ENCODE measurements at places on chromosomes 16 and 17.
A peak's percentile ranks its signal among the peaks of the same experiment; 100 is the strongest.

DNA sequence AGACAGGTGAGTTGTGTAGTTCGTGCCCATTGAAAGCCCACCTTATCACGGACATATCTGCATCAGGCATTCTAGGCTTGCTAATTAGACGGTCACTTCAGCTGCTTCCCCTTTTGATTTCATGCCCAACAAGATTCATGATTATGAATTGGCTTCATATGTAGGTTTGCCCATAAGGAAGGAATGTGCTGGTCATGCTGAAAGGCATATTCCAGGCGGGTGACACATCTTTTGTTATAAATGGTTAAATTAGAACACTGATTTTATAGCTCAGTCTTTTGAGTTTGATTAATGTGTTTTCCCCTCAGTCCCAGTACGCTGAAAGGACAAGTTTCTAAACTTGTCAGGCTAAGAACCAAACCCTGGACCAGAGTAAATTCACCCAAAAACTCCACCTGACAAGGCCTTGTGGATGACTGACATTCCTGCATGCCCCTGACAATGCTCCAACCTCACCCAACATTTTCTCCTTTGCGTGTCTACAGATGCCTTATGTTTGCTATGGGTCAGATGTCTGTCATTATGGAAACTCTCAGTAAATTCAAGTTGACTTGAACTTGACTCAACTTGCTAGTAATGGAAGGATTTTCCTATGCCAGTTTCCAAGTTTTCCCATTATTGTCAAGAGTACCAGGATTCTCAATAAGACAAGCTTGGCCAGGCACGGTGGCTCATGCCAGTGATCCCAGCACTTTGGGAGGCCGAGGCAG, 421.9 kb downstream of the PMP22 start:
- DNase-seq = no peak

DNA sequence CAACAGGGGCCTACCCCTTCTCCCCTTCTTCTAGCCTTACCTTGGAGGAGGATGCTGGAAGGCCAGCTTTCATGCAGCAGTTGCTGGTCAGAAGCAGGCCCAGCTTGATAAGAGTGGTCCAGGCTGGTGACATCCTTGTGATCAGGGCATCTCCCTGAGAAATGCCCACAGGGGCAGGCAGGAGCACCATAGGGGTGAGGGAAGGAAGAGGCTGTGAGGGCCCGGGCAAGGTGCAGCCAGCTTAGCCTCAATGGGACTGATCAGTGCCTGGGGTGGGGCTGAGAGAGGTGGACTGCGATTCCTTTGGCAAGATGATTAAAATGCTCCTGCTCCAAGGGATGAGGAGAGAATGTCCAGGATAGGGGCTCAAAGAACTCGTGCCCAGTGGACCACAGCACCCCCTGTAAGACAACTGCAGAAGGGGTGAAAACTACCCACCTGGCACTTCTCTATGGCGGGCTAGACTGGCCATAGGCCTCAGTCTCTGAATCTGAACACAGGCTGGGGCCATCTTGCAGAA, 9.5 kb upstream of the GALK1 start:
- DNase-seq = no peak

GRCh38 chr17:41812381-41813151, at the start of gene FKBP10:
TSS of gene FKBP10 (plus strand) at chr17:41813004. CDS start at chr17:41813035, 31 bp downstream.
- DNase-seq = peak; percentile 81

- DNase-seq = no peak
Measured at GRCh38 chr17:77363821-77364361, 223.1 kb downstream of the SEC14L1 start.

DNA sequence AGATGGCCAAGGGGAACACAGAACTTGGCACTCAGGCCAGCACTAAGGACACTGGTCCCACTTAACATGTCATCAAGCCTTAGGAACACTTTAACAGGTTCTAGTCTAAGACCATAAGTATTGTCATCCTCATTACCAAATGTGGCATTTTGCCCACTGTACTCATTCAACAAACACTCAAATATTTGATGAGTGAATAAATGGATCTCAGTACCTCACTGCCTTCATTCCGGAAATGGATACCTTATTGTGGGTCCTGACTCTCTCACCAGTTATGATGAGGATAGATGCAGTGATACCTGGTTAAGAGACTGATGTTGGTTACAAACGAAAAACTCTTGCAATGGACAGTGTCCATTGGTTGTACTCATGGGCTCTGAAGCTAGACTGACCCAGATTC, 455.2 kb upstream of the DYNLRB2 start:
- DNase-seq = no peak

DNA sequence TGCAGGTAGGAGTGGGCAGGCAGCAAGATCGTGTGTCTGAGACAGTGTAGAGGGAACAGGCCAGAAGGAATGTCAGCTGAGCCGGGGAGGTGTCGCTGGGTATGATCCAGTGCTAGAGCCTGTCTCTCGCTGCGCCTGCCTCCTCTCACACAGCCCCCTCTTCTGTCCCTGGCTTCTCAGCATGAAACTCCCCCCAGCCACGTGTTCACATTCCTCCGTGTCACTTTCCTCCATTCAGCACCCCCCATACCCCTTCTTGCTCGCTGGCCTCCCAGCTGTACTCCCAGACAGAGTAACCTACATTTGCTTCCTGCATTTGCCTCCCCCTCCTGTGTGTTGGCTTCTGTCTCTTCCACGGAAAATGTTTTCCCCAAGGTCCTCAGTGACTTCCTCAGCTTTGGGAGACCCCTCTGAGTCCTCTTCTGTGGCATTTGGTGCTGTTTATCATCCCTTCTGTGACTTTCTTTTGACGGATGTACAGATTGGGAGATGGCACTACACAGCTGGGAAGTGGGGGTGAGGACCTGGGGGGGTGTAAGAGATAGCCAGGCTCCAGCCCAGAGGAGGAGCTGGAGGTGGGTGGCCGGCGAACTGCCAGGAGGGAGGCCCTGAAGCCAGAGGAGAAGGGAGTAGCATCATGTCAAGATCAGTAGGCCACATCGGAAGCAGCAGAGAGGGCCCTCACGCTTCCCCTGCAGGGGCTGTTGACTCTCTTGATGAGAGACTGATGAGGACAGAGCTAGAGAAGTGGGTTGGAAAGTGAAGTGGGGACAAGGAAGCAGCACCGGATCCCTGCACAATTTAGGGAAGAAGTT, 19.2 kb downstream of the SGF29 start:
- DNase-seq = no peak

- no peak for DNase-seq
Measured at GRCh38 chr16:68659412-68660358, 14.6 kb downstream of the CDH3 start.

DNA sequence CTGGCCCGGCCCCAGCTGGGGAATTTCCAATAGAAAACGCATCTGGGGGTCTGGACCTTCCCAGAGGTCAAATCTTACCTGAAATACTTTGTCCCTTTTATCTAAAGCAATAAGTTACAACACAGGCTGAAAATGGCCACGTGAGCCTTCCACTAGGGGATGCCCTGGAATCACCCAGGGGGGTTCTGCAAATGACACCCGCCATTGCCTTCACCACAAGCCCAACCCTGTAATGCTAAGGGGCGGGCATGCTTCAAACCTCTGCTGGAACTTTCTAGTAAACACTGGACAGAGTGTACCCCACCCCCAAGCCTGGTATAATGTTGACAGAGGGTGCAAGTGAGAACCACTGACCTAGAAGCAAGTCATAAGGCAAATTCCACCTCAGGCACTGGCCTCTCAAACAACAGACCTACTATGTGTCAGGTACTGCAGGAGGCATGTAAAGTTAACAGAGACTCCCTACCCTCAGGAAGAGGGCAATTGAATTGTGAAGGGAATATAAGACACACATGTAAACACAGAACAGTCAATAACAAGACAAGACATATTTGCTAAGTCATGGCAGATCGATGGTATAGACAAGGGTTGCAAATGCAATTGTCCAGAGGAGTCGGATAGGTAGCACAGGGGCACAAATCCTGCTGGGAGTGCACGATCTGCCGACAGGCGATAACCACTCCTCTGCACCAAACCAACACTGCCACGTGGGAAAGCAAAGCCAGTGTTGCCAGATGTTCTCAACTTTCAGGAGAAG, 59.0 kb downstream of the ARHGAP17 start:
- no peak for DNase-seq

DNA sequence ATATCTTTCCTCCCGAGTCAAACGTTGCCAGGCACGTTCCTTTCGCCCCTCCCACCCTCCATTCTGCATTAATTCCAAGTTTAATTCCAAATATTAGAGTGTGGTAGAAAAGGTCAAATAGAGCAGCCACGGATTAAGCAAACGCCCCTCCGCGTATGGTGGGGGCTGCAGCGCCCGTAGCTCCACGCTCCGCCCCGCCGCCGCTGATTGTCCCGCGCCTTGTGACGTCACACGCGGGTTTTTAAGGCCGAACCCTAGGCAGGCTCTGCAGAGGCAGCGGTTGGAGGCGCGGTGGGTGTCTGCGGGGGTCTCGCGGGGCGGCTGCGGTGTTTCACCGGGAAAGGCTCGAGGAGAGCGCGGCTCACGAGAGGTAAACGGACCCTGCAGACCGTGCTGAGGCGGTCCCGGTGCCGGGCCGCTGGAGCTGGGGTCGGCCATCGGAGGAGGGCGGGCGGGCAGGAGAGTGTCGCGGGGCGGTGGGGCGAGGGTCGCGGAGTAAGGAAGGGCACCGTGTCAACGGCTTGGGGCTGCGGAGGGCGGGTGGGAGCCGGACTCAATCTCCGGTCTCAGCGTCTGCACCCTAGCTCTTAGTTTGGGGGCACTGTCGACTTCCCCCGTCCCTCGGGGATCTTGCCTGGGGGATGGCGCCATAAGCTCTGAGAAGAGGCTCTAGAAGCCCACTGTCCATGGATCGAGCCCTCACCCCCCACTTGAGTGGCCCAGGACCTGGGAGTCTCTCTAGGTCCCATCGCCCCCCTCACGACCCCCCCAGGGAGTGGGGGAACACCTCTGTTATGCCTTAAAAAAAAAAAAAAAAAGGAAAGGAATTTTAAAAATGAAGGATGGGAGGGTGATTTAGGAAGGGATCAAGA, at the start of gene ARL4D:
ARL4D (plus strand) TSS at position 270 of the 872 bp plus-strand sequence. CDS start 740 bp downstream, outside the sequence.
- DNase-seq = peak; percentile 62

GRCh38 chr16:10990378-10990777, 46.0 kb downstream of the CLEC16A start:
- no peak for DNase-seq
